ENCODE measurements at places on chromosomes 1 and 21. TPM values are rescaled to one million over a fixed set of nuclear protein-coding genes. Genes with fewer than 3 reads are reported as not detected.

- DNase-seq, result no peak
Observed at GRCh38 chr1:28642056-28642846, 616 bp downstream of the TAF12 start.

DNA sequence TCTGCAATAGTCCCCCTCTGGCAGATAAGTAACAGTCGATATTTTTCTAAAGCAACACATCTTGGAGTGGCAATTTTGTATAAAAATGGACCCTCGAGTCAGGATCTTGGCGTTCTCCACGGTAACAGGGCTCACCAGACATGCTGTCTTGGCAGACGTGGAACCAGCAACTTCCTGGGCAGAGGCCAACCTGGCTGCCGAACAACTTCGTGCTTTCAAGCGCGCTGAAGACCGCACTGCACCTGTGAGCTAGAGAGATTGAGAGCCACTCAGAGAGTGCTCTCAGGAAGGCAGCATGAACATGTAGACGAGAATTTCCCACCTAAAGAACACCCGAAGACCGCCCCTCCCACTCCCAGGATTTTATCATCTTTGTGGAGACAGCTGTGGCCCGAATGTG, 7.3 kb downstream of the C1orf174 start:
- DNase-seq, result peak; percentile 70

- no peak for DNase-seq
Observed at GRCh38 chr1:21503706-21504377, 5.4 kb upstream of the ALPL start.

GRCh38 chr21:46413365-46413696, 45.4 kb upstream of the DIP2A start:
- DNase-seq, result no peak

GRCh38 chr1:239098400-239099037, 287.8 kb upstream of the CHRM3 start:
- no peak for DNase-seq

- peak; percentile 32 for DNase-seq
Observed at GRCh38 chr1:50570066-50570468, 146.8 kb upstream of the DMRTA2 start.

DNA sequence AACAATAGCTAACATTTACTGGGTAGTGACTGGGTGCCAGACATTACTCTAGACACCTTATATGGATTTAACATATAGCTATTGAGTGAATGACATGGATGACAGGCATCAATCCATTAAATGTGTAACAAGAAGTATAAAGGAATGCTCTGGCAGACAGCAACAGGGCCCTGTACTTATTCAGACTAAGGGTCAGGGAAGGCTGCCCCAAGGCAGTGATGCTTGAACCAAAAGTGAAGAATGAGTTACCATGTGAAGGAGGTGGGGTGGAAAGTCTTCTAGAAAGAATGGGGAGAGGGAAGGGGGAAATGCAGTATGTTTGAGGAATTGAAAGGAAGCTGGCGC, 8.3 kb upstream of the PTPRF start:
- no peak for DNase-seq

DNA sequence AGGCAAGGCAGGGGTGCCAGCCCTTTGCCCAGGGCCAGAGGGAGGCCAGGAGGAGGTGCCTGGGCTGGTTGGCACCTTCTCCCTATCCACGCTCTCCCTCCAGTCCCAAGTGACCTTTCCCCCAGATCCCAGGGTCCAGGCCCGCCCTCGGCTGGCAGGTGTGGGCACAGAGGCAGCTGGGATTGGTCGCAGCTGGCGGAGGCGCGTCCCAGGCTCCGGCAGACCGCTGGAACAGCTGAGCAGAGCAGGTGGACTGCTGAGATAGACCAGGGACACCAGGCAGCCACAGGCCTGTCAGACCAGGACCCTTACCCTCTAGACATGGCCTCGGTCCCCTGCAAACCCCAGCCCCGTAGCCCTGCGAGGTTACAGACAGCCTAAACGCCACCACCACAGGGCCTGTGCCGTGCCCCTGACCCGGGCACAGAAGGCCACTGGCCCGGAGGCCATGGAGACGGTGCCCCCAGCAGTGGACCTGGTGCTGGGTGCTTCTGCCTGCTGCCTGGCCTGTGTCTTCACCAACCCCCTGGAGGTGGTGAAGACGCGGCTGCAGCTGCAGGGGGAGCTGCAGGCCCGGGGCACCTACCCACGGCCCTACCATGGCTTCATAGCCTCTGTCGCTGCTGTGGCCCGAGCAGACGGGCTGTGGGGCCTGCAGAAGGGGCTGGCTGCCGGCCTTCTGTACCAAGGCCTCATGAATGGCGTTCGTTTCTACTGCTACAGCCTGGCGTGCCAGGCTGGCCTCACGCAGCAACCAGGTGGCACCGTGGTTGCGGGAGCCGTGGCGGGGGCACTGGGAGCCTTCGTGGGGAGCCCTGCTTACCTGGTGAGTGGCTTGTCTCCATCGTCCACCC, at the start of gene SLC25A34:
SLC25A34 (plus strand) TSS at position 221 of the 854 bp plus-strand sequence; CDS start at position 449, 228 bp downstream.
- DNase-seq, result peak; percentile 95

GRCh38 chr1:173020138-173020750, 30.5 kb downstream of the TNFSF18 start:
- DNase-seq, result no peak

GRCh38 chr1:93784538-93784937, 94.5 kb downstream of the DNTTIP2 start:
- no peak for DNase-seq

Gene CFH
- 198 TPM for total RNA-seq

Gene SMG5
- total RNA-seq, result 29.8 TPM

Gene GPATCH3
- 8.4 TPM for total RNA-seq

Gene GALE
- 224 TPM for total RNA-seq

Gene PM20D1
- total RNA-seq, result 12.3 TPM

Gene SLC45A1
- total RNA-seq, result 2.4 TPM

Gene CHI3L1
- total RNA-seq, result not detected
